ENCODE measurements at places on chromosomes 3 and 15.

GRCh38 chr15:40334541-40334940 lies 6.2 kb downstream of the CCDC9B start:
- DNase-seq: no peak

- no peak for DNase-seq
Measured at GRCh38 chr3:188335656-188336055, 181.7 kb downstream of the LPP start.

DNA sequence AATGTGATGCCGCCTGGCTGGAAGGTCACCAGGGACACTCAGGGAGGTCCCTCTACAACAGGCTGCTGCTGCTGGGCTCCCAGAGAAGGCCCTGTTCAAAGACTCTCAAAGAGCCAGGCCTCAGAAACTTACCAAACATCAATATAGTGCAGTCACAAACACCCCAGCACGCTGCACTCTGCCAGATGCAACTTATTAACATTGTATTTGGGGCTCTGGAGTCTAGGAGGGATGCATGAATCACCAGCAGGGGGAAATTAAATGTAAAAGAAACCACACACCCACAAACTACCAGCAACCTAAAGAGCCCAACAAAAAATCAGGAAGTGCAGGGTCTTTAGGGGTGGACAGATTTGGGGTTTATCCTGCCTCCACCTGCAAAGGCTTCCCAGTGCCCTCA lies 74.6 kb upstream of the SPATA12 start:
- DNase-seq: no peak

DNA sequence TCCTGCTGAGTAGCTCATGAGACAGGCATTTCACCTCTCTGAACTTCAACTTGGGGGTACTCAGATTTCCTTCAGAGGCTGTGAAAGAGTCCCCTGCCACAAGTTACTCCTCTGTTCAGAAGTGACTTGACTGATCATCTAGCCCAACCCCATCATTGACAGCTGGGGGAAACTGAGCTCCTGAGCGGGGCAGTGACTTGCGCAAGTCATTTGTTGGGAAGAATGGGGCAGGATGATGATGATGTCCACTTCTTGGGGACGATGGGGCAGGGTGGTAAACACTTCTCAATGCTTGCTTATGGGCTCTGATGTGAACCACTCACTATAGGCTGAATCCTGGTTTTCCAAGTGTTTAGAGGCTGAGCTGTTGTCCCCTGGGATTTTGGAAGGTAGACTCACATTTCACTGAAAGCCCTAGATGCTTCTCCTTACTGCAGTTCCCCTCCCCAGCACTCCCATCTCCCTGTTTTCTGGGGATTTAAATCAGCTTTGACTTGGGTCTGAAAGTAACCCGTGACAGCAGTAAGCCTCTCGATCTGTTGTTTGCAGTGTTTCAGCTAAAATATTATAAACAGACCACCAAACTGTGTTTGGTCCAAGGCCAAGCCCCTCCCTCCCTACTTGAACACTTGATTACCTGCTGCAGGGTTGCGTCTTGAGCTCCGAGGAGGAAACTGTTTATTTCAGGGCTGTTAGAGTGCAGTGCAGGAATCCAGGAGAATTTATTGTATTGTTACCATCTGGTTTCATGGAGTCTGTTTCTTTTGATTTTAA lies 25.1 kb downstream of the SMAD3 start:
- DNase-seq: no peak

GRCh38 chr15:32747921-32748342 lies 30.1 kb downstream of the GREM1 start:
- no peak for DNase-seq

DNA sequence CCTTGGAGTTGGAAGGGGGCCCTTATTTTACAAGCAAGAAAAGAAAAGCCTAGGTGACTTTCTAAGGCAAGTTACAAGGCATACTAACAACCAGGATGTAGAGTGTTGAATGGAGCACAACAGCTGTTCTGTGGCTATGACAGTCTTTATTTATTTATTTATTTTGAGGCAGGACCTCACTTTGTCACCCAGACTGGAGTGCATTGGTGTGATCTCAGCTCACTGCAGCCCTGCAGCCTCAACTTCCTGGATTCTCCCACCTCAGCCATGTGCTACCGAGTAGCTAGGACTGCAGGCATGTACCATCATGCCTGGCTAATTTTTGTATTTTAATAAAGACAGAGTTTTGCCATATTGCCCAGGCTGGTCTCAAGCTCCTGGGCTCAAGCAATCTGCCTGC lies 973.4 kb downstream of the ROBO1 start:
- no peak for DNase-seq

GRCh38 chr3:14989943-14990779 lies 42.8 kb downstream of the NR2C2 start:
- DNase-seq: peak; percentile 18

- DNase-seq: no peak
Measured at GRCh38 chr15:101359365-101359947, 64.4 kb upstream of the SNRPA1 start.

- DNase-seq: no peak
Measured at GRCh38 chr15:100560323-100560722, 31.6 kb upstream of the CERS3 start.

- DNase-seq: no peak
Measured at GRCh38 chr3:101730839-101731238, 6.4 kb downstream of the CEP97 start.

DNA sequence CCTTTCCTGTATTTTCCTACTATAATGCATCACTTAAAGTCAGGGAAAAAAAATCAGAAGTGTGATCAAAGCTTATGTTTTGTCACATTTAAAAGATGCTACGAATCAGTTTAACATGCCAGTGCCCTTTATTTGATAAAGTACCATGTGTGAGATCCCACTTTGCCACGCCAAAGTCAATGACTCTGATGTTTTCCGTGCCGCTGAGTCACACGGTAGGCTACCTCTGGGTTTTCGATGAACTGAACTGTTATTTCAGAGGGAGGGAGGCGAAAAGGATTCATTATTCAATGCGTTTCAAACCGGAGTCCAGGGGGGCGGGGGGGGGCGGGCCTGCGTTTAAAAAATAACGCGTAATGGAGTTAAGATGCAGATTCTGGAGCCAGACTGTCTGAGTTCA lies 203.0 kb downstream of the ABHD5 start:
- DNase-seq: no peak

Data from trophoblast cell (in vitro differentiated cells and primary cell).